ENCODE measurements at places on chromosomes 2 and 18.

DNA sequence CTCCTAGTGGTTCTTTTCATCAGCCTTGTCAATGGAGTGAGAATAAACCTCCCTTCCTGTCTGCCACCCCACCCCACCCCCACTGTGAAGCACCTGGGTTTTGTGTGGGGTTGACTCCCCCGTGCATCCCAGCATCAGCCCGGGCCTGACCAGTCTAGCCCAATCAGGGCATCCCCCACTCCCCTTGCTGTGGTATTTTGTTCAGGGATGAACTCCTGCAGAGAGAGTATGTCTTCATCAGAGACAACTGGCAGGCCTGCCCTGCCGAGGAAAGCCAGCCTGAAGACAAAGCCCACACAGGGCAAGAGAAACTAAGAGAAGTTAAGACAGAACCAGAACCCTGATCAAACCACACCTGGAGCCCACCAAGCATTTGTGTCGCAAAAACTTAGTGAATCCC lies 36.7 kb upstream of the RMP24 start:
- H3K4me1 ChIP-seq: no peaks in the 10 kb centered on the region
- no peak for DNase-seq
- no peak overlapping the region for H3K27ac ChIP-seq
- no peaks in the 10 kb centered on the region for H3K36me3 ChIP-seq
- no peak overlapping the region for H3K4me3 ChIP-seq

DNA sequence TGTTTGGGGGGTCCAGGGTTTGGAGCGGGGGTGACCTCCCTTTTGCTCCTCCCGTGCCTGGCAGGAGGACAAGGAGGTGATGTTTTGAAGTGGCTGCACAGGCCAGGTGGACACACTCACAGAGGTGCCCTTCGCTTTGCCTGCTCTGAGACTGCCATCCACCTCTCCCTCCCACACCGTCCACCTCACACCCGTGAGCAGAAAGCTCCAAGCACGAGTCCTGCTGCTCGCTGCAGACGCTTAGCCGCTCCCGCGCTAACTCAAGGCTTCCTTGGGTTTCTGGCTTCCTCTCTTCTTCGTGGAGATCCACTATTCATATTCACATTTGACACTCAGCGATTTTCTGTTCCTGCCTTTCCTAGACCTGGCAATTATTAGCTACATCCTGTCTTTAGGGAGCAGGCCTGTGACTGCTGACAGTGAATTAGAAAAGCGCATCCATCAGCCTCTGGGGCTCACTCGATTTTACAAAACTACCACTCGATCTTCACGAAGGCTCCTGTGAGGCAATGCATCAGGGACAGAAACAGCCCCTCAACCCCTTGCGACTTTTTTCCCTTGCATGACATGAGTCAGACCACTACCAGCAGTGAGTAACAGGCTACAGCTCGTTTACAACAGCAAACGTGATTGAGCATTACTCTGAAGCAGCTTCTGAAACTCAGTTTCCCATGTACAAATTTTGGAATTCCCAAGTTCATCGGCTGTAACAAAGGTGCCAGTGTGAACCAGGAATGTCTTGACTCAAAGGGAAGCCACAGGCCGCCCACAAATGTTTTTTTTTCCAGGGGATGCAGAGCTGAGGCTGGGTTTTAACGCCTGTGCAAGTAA lies 238.7 kb upstream of the SOX11 start:
- no peaks in the 10 kb centered on the region for H3K36me3 ChIP-seq
- H3K4me3 ChIP-seq: no peak overlapping the region
- no peaks in the 10 kb centered on the region for H3K4me1 ChIP-seq
- no peak for DNase-seq
- no peaks in the 10 kb centered on the region for H3K27me3 ChIP-seq

GRCh38 chr18:32095900-32096229 lies 4.2 kb downstream of the RNF138 start:
- peaks cover 49% of the 10 kb centered on the region for H3K36me3 ChIP-seq
- no peaks in the 10 kb centered on the region for H3K27me3 ChIP-seq
- peak overlapping the region; percentile 0 for H3K4me3 ChIP-seq
- no peak overlapping the region for H3K27ac ChIP-seq

GRCh38 chr2:31402388-31402787 lies 12.2 kb downstream of the XDH start:
- H3K36me3 ChIP-seq: peaks cover 5% of the 10 kb centered on the region
- no peak overlapping the region for H3K27ac ChIP-seq
- peaks cover 8% of the 10 kb centered on the region for H3K27me3 ChIP-seq
- H3K4me3 ChIP-seq: no peak overlapping the region

DNA sequence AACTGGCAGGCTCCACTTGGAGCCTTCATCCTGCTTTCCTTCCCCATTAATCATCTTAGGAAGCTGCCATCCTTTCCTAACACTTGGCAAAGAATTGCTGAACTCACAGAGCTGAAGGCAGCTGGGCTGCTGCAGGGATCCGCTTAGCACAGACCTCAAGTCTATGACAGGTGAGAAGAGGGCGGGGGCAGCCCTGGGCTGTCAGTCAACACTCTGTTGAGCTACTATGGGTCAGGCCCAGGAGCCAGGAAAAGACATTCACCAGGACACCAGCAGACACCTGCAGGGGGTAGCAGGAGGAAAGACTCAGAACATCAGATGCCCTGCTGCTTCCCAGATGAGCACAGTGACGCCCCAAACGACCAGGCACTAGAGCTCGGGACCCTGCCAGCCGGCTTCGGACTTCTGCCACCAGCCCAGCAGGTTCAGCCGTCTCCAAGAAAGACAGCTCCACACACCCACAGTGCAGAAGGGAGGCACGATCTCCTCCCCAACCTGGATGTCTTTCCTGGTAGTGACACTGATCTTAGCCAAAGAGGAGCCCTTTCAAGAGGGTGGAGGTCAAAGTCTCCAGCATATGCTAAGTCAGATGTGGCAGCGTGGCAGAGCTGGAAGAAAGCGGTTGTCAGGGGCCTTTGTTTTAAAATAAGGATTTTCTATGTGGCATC lies 55.2 kb downstream of the SNORC start:
- H3K4me3 ChIP-seq: no peak overlapping the region
- H3K4me1 ChIP-seq: peaks cover 10% of the 10 kb centered on the region
- DNase-seq: no peak
- peaks cover 55% of the 10 kb centered on the region for H3K27me3 ChIP-seq

Measured in activated CD8-positive, alpha-beta memory T cell treated with anti-CD3 and anti-CD28 coated beads, Interleukin-2, amount 10 ng/mL, durations not matched to agents 7 days and 5 days (primary cell).